ENCODE measurements at places on chromosomes 2 and 18.
A peak's percentile ranks its signal among the peaks of the same experiment; 100 is the strongest.

DNA sequence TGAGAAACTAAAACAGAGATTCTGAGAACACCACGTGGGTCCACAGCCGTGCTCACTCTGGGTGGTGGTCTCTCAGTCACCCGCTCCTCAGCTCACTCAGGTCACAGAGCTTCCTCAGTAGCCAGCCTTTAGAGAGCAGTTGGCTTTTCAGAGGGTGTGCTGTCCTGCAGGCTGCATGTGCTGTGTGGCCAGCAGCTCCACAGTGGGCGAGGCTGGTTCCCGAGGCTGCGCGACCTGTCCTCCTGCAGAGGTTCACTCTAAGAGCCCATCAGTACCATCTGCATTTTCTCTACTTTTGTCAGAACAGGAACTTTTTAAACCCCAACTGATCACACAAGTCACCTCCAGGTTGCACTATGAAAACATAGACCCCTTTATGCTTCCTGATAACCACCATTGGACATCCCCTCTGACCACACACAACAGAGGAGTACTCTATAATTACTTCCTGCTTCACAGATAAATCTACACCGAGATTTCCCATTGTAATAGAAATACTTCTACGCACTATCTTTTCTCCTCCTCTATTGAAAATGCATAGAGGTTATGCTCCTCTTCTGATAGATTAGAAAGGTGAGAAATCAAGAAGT is 93.1 kb downstream of the GYPC start:
- no peak for DNase-seq

GRCh38 chr2:64635976-64636911 is 17.5 kb downstream of the SERTAD2 start:
- no peak for DNase-seq

GRCh38 chr18:10405014-10405493 is 49.4 kb upstream of the APCDD1 start:
- DNase-seq, result no peak

- peak; percentile 81 for DNase-seq
Observed at GRCh38 chr18:79576686-79577351, 102.8 kb upstream of the CTDP1 start.

DNA sequence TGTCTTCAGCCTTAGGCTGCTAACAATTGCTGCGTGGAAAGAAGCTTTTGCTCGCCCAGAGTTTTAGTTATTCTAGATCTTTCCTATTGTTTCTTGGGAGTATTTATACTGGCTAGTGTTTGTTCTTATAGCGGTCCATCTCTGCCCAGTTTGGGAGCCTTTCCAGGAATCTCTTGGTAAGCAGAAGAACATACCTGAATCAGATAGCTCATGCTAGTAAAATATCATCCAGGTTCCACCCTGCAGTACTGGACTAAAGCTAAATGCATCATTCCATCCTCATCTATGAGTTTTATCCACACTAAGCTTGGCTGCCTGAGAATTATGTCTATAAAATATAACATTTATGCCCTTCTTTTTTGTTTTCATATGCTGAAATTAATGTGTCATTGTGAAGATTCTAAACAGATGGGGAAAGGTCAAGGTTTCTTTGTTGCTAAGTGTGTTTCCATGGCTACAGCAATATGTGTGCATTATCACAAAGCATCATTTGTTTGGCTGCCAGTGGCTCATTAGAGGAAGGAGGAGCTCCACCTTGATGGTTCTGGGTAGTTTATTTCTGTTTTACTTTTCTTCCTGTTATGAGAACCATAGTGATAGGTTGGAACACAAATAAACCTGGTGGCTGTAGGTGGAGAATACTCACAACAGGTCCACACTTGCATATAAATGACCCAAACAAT is 182.8 kb downstream of the PIK3C3 start:
- no peak for DNase-seq

Data from DMS79 (cell line).